Dermis blood vessel endothelial cell (primary cell): ENCODE measurements at places on chromosomes 16 and 17.
A peak's percentile ranks its signal among the peaks of the same experiment; 100 is the strongest.

- DNase-seq: no peak
Measured at GRCh38 chr17:29148257-29148789, 31.9 kb downstream of the MYO18A start.

GRCh38 chr17:80978499-80979497 is 12.8 kb upstream of the CHMP6 start:
- DNase-seq: no peak

GRCh38 chr17:51372345-51373004 is 112.1 kb downstream of the UTP18 start:
- DNase-seq: peak; percentile 81

DNA sequence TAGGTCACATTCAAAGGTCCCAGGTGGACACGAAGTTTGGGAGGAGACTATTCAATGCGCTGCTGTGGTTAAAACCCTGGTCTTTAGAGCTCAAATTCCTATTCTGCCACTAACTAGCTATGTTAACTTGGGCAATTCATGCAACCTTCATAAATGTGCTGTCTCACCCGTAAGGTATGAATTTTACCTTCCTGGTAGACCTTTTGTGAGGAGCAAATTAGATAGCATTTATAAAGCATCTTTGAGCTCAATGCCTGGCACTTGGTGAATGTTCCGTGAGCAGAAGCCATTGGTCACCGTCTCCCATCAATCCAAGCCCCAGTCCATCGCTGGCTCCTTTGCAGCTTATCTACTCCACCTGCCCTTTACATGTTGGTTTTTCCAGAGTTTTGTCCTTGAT is 16.6 kb downstream of the CHD9NB start:
- DNase-seq: no peak

GRCh38 chr17:8375738-8376259 is 705 bp downstream of the KRABD2 start:
- DNase-seq: peak; percentile 55

DNA sequence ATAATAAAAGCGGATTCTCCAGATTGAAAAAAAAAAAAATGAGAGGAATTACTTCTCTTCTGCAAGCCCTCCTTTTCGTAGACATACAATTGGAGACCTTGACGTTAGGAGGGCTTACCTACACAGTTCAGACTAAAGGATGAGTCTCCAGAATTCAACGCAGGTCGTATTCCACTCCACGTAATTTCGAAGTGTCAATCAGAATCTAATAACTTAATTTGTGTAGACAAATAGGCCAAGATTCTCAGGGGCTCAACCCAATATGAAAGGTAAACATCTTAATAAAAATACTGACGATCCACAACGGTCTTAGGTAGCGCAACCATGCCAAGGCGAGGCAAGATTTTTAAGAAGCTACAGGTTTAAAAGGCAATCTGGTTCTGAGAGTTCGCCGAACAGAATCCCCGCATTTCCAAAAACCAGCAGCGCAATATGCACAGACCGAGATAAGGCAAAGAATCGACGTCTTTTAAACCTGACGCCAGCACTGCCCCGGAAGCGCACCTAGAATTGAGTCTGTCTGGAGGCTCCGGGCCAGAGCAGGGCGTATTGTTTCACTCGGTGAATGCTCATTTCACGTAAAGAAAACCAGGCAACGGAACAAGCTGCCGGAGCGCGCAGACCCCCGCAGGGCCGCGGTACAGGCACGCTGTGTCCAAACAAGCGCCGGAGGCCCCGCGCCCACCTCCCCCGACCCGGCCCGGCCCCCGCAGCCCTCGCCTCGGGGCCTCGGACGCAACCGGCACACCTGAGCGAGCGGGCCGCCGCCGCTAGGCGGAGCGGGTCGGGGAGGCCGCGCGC is 623 bp downstream of the MBTPS1 start:
- peak; percentile 51 for DNase-seq

DNA sequence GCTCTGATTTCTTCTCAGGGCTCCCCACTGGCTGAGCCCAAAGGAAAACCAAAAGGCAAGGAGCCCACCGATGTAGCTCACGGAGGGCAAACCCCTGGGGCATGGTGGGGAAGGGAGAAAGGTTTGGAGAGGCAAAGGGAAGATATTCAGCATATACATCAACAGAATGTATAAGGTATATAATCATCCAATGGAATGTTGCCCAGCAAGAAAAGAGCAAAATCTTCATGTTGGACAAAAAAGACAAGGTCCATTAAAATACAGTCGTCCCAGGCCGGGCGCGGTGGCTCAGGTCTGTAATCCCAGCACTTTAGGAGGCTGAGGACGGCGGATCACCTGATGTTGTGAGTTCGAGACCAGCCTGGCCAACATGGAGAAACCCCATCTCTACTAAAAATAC is 1.6 kb downstream of the CPPED1 start:
- DNase-seq: peak; percentile 20
